PC-3 (cell line): ENCODE measurements at places on chromosomes 11 and 22. TPM values are rescaled to one million over a fixed set of nuclear protein-coding genes. Genes with fewer than 3 reads are reported as not detected.

DNA sequence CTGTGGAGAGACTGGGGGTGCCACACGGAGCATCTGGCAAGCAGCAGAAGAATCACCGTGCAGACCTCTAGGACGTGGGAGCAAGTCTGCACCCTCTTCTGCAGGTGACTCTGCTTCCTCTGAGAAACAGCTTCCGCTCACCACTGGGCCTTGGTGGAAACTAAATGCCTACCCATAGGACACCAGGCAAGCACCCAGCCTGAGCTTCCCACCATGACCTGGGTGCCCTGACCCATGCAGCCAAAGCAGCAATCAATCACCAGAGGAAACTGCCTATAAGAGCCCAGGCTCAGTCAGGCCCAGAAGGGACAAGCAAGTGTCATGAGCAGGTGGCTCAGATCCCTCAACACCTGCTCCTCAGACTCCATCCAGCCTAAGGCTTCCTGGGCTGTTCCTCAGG is 63.4 kb downstream of the IGLL5 start:
- DNase-seq: no peak

DNA sequence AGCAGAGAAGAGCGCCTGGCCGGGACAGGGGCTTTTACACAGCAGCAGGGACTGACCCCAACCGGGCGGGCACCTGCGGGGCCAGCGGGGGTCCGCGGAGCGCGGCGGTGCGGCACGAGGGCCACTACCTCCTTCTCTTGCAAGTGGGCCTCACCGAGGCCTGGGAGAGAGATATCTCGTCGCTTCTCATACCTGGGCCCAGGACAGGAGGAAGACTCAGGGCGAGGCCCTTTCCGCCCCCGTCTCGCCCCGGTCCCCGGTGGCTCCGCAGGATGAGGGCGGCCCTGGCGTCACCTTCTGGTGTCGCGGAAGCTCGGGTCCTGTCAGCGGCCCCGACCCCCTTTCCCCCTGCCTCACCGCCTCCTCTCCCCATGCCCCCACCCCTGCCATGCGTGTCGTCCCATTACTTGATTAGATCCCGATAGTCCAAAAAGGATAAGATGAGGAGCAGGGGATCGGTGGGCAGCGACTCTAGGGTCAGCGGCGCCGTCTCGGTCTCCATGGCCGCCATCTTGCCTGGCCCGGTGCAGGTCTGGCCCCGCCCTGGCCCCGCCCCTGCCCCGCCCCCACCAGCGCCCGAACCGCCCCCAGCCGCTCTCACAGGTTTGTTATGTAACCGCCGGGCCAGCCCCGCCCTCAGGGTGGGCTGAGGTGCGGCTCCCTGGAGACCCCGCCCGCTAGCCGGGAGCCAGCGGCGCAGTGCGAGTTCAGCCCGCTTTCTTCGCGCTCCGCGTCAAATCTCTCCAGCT is at the start of gene FBXO3:
Gene FBXO3 (minus strand): TSS at position 534 of the 749 bp plus-strand sequence. CDS start 23 bp downstream, at position 511.
- peak; percentile 84 for DNase-seq

- no peak for DNase-seq
Observed at GRCh38 chr22:48589901-48590300, 1237.8 kb downstream of the BRD1 start.

The MRGPRX4 gene
- total RNA-seq: not detected in 2 replicates

The CSF2RB gene
- total RNA-seq: 0.12 TPM in 1 of 2 replicates, not detected in the other

- DNase-seq: no peak
Observed at GRCh38 chr11:72591023-72591422, 83.2 kb downstream of the PDE2A start.

DNA sequence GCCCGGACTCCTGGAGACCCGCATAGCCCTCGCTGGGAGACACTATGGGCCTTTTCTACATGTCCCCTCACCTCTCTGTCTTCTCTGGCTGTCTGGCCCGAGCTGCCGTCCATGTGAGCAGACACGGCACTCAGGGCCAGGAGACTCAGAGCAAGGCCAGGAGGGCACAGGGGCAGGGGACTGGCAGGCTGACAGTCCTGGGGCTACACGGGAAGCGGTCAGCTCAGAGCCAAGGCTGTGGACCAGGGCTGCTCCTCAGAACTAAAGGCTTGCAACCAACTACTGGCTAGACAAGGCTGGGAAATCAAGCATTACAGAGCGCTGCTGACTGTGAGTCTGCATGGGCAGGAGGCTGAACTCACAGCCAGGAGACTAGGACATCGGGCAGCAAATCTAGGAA is 56.1 kb upstream of the CDON start:
- DNase-seq: no peak

GRCh38 chr11:65849771-65850216 is 8.2 kb downstream of the CFL1 start:
- DNase-seq: no peak

- DNase-seq: no peak
Observed at GRCh38 chr11:126008956-126009355, 53.7 kb downstream of the CDON start.

The MUC6 gene
- 0.18 and 0.23 TPM in 2 replicates for total RNA-seq

DNA sequence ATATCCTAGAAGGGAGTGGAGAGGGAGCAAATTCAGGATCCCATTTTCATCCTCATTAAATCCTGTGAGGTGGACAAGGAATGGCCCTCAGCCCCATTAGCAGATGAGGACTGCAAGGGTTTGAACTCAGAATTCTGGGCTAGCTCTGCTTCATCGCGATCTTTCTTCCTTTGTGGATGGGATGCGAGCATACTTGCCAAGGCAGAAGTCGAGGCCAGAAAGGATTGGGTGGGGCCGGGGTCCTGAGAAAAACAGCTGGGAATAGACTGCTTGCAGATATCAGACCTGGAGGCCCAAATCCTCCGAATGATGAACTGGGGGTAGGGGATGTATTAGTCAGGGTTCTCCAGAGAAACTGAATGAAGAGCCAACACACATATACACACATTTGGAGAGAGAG is 179.0 kb downstream of the CHST1 start:
- DNase-seq: no peak

GRCh38 chr22:19877626-19878339 is 23.1 kb upstream of the GNB1L start:
- no peak for DNase-seq

DNA sequence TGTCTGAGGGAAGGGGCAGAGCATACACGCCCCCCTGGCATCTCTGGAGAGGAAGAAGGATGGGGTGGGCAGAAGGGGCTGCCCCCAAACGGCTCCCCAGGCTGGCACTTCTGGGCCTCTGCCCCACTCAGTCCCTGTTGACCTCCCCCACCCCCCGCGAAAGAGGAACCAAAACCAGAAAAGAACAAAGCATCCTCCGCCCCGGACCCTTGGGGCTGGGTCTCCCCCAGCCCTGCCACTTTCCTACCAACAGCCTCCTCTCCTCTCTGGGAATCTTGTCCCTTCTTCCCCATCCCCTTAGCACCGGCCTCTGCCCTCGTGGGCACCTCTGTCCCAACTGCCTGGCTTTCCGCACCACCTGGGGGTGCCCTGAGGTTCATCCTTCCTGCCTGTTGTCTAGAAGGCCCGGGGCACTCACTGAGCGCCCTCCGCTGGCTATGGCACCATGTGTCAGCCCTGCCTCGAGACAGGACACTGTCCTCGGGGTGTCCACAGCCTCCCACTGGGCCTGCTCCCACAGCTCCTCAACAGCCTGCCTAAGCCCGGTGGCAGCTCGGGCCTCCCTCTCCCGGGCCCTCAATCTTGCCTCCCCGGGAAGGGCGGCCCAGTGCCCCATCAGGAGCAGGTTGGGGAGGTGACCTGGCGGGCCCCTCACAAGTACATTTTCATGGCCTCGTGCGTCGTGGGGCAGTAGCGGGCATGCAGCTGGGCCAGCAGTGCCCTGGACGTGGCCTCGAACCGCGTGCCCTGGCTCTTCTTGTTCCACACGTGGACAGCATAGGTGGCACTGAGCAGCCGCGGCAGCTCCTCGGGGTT is 28.2 kb downstream of the A4GALT start:
- no peak for DNase-seq

- DNase-seq: peak; percentile 7
Observed at GRCh38 chr22:36684841-36685240, 18.7 kb downstream of the CACNG2 start.

DNA sequence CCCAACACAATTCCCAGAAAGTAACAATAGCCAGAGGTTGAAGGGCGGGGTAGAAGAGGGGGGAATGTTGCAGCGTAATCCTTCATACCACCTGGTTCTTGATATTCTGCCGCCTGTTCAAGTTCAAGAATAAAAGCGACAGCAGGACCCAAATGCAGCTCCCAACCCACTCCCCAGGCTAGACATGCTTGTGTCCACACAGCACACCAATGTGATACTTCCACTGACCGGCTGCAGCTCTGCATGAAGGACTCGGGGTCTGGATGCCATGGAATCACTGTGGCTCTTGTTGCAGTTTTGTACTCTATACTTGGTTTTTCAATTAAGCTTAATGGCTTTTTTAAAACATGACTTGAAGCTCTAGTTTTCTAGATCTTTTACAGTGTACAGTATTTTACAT is 6.5 kb downstream of the SRPRA start:
- DNase-seq: no peak
